ENCODE measurements at places on chromosomes 11 and 22. TPM values are rescaled to one million over a fixed set of nuclear protein-coding genes. Genes with fewer than 3 reads are reported as not detected.

PATE4 gene
- not detected for total RNA-seq

C11orf21 gene
- not detected for total RNA-seq

EEF1G gene
- 914 TPM for total RNA-seq

CHRDL2 gene
- total RNA-seq: not detected

MS4A6E gene
- total RNA-seq: not detected

IGF2 gene
- 60.7 TPM for total RNA-seq

NRGN gene
- not detected for total RNA-seq

RFPL1 gene
- total RNA-seq: not detected

CASP1 gene
- 32.0 TPM for total RNA-seq

ZNF214 gene
- total RNA-seq: 1.4 TPM

CHRM1 gene
- not detected for total RNA-seq

NCR3LG1 gene
- total RNA-seq: 12.7 TPM

ZC3H7B gene
- 49.2 TPM for total RNA-seq

CFAP300 gene
- total RNA-seq: 5.9 TPM

SCT gene
- total RNA-seq: not detected

KDELR3 gene
- total RNA-seq: 111 TPM

DTX4 gene
- 3.7 TPM for total RNA-seq

OR5F1 gene
- total RNA-seq: not detected

TRIM48 gene
- not detected for total RNA-seq

ANO5 gene
- total RNA-seq: not detected

MS4A4A gene
- total RNA-seq: not detected

UBQLN3 gene
- total RNA-seq: under 0.01 TPM

PARVG gene
- total RNA-seq: not detected

ESAM gene
- 0.22 TPM for total RNA-seq

TPBGL gene
- total RNA-seq: 0.14 TPM

ENDOD1 gene
- total RNA-seq: 55.3 TPM

HORMAD2 gene
- total RNA-seq: not detected

OR4D5 gene
- total RNA-seq: not detected

LMO1 gene
- total RNA-seq: not detected

DEUP1 gene
- total RNA-seq: not detected

LRRC4C gene
- total RNA-seq: under 0.01 TPM

PNPLA5 gene
- total RNA-seq: not detected

Data from placental pericyte (primary cell).